ENCODE measurements at places on chromosomes 5 and 9.

- no peak for DNase-seq
Observed at GRCh38 chr9:138062196-138062595, 184.6 kb downstream of the CACNA1B start.

DNA sequence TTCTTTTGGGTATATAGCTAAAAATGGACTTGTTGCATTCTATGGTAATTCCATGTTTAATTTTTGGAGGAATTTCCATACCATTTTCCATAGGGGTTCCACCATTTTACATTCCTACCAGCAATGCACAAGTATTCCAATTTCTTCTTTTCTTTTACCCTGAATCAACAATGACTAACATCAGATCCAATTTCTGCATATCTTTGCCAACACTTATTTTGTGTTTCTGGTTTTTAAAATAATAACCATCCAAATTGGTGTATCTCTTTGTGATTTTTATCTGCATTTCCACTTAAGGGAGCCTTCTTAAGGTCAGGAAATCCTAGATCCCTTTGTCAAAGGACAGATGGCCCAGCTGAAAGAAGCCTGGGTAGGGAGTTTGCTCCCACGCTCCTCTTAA lies 29.5 kb upstream of the SMU1 start:
- DNase-seq = no peak

DNA sequence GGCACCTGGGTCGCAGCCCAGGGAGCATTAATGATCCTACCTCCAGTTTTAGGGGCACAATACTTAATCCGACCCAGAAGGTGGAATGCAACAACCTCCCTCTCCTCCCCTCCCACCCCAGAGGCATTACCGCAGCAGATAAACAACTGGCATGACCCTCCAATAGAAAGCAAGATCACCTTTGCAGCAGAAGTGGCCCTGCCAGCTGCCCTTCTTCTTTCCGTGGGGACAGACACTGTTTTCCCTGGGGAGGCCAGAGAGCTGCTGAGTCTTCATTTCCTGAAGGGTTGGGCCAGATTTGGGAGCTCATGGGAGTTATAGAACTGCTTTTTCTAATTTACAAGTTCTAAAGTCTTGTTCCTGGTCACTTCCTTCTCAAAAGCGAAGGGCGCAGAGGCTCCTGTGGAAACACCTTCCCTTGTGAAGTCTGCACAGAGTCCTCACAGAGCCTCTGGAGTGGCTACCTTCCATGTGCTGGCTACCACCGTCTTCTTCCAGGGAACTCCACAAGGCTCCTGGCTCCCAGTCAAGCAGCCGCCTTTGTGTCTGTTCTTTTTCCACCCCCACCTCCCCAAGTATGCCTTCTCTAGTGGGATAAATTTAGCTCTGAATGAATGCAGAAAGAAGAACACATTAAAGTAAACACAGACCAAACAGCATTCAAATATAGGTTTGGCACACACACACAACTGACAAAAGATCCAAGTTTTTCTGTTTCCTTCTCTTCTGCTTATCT lies 8.0 kb upstream of the PALM2AKAP2 start:
- no peak for DNase-seq

GRCh38 chr9:89923961-89924504 lies 319.2 kb downstream of the GADD45G start:
- peak; percentile 77 for DNase-seq

DNA sequence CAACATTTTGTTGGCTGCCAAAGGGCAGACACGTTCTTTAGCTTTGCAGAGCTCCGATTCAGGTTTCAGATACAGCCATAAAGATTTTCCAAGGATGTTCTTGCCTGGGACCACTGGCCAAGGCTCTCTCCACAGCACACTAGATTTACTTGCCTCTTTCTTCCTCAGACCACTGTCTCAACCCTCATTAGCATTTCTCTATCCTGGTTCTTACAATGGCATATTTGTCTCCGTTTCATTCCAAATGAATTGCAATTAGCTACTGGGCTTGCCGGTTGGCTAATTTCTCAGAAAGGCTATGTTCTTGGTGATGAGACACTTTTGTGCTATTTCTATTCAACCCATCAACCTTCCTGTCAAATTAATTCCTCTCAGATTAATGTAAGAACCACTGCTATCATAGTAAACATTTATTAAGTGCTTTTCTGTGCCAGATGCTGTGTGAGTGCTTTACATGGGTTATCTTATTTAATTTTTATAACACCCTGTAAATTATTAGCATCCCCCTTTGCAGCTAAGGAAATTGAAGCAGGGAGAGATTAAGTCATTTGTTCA lies 118.4 kb upstream of the NR3C1 start:
- DNase-seq = no peak

- DNase-seq = no peak
Observed at GRCh38 chr5:132506094-132506692, 15.6 kb upstream of the IRF1 start.

GRCh38 chr9:123471843-123472570 lies 116.0 kb downstream of the CRB2 start:
- DNase-seq = no peak

DNA sequence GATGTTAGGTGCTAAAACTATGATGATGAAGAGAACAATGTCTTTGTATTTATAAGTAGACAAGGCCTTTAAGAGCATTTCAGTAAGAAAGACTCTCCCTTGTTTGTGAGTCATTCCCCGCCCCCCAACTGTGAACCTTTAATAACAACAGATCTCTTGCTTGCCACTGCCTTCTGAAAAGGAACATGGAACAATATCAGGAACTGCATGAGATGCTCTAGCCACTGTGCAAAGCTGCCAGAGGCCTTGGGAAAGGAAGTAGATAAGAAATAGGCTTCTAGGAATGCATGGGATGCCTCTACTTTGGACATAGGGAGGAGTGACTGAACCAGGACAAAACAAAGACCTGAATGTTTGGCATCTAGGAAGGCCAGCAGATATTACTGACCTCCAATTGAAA lies 296.1 kb upstream of the MPDZ start:
- no peak for DNase-seq

GRCh38 chr5:156221816-156222215 lies 105.1 kb upstream of the SGCD start:
- no peak for DNase-seq

GRCh38 chr5:6949230-6949629 lies 236.0 kb downstream of the TENT4A start:
- DNase-seq = no peak

DNA sequence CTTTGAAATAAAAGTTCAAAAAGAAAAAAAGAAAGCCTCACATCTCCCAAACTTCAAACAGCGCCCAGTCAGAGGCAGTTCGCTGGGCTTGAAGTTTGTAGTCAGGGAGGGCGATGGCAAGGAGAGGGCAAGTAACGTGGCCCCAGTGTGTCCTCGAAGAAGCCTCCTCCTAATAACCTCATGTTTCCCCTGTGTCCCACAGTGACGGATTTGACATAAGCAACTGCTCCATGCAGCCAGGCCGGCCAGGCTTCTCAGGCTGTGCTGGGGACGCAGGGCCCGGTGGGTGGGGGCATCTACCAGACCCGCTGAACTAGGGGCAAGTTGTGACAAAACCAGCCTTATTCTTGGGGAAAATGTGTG lies 172.2 kb downstream of the ERCC6L2 start:
- peak; percentile 56 for DNase-seq

DNA sequence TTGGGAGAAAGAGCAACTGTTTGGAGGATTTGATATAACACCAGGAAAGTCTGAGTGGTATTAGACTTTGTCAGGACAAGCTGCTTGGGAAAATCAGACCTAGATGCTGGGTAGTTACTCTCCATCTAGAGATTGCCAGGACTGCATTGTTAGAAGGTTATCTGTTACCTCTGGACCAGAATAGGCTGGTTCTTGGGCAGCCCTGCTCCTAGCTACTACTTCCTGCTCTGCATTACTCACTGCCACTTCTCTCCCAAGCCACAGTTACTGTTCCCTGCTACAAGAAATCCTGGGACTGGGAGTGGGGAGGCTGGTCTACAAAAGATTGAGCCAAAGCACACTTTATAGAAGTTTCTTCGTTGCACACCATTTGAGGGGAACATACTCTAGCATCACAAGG lies 95.5 kb upstream of the KCNN2 start:
- no peak for DNase-seq

DNA sequence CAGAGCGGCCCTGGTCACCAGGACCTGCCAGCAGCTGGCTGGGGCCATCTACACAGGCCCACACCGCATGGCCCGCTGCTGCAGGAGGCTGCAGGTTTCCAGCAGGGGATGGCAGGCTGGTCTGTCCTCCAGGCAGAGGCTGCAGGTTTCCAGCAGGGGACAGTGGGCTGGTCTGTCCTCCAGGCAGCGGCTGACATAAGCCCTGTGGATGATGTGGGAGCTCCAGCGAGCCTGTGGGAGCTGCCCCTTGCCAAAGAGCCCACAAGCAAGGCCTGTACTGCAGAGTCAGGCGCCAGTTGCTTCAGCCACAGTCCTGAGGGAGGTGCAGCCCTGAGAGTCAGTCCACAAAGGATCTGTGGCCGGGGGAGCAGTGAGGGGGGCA lies 18.5 kb downstream of the TPPP start:
- peak; percentile 19 for DNase-seq

GRCh38 chr5:179268399-179268952 lies 76.8 kb downstream of the ADAMTS2 start:
- no peak for DNase-seq

GRCh38 chr5:159184236-159184635 lies 25.1 kb downstream of the RNF145 start:
- no peak for DNase-seq

DNA sequence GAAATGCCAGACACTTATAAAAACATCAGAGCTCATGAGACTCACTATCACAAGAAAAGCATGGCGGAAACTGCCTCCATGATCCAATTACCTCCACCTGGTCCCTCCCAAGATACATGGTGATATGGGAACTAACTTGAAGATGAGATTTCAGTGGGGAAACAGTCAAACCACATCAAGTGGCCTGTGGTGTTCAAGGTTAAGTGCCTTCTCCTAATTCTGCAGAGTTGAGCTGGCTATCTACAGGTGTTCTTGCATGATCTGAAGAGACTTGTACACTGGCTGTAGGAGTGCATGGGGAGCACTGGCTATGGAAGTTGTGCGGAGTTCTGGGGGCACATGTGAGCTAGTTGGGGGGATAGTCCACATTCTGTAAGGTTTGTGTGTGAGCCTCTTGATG lies 34.0 kb upstream of the CKS2 start:
- DNase-seq = no peak

DNA sequence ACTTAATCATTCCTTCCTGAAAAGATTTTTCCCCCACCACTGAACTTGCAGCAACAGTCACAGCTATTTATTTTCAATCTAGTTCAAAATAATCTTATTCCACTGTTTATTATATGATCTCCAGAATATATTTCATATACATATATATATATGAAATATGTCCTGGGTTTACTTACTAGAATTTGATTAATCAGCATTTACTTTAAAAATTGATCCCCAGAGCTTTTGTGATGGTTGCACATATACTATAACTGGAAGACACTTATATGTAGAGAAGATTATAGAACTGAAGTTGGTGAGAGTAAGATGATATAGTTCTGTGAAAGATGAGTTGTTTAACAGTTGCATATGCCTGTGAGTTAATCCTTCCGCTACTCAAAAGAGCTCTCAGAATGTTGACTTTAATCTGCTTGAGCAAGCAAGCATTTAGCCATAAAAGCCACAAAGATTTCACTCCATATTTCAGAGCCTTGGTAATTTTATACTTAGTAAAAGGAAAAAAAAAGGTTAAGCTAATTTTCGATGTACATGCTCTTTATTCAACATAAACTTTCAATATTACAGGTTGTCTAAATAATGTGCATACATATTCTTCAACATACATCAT lies 399.3 kb upstream of the CDH9 start:
- no peak for DNase-seq

DNA sequence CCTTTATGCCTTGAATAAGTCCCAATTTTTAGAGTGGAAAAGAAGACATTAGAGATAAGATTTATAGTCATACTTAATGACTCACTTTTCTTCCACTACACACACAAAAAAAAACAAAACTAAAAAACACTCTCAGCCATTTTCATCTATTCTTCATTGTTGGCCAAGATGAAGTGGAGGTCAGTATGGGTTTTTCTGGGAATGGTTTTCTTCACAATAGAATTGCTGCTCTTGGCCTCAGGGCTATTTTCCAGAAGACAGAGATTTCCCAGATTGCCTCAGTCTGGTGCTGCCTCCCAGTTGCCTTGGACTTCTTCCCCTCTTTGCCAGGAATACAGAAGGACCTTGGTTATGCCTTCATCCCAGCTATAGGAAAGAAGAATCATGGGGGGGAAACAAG lies 463.7 kb downstream of the TMEM232 start:
- no peak for DNase-seq

DNA sequence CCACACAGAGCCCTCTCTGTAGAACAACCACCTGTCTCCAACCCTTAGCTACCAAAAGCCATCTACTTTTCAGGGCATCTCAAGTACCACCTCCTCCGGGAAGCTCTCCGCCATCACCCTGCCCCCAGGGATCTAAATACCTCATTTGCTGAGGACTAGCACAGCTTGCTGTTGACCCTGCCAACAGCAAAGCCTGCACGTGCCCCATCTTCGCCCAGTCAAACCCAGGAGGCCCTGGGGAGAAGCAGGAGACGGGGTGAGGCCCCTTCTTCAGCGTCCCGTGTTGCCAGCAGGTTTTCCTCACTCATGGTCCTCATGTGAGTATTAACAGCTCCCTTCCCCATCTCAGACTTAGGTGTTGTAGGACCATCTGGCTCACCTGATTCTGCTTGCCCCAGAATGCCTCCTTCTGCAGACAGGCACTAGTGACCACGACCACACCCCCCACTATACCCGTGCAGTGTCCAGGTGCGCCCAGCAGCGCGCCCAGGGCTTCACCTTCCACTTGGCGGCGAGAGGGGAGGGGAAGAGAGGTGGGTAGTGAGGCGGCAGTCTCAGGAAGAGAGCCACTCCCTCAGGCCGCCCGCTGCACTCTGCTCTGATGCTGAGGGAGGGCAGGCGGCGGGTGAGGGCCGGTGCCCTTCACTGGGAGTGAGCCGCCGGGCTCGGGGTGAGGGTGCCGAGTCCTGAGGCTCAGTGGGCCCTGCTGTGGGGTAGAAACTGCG lies 11.1 kb downstream of the VAV2 start:
- DNase-seq = no peak

GRCh38 chr9:126502417-126503332 lies 111.1 kb upstream of the LMX1B start:
- DNase-seq = no peak

- DNase-seq = no peak
Observed at GRCh38 chr5:137250421-137250820, 248.7 kb downstream of the SPOCK1 start.

DNA sequence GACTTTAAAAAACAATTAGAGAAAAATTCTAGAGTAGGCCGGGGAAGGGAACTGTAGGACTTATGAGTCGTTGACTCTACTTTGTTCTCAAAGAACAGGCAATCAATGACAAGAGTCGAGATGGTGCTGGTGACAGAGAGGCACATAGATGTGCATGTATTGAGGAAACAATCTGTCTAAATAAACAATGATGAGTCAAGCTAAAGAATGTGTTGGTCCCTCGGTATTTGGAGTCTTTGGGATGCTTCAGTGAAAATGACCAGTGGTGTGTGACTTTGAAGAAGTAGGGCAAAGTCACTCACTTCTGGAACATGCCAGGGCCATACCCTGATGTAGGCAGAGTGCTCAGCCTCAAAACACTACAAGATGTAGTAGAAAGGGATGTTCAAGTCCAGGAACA lies 288.1 kb upstream of the PANK3 start:
- no peak for DNase-seq

- DNase-seq = peak; percentile 46
Observed at GRCh38 chr9:79572032-79572607, 355 bp downstream of the TLE4 start.

GRCh38 chr5:76679231-76679630 lies 36.7 kb upstream of the F2R start:
- no peak for DNase-seq

GRCh38 chr5:42991404-42992087 lies 48.6 kb downstream of the ANXA2R start:
- DNase-seq = no peak
